ENCODE measurements at places on chromosomes 12 and 14.
A peak's percentile ranks its signal among the peaks of the same experiment; 100 is the strongest.

DNA sequence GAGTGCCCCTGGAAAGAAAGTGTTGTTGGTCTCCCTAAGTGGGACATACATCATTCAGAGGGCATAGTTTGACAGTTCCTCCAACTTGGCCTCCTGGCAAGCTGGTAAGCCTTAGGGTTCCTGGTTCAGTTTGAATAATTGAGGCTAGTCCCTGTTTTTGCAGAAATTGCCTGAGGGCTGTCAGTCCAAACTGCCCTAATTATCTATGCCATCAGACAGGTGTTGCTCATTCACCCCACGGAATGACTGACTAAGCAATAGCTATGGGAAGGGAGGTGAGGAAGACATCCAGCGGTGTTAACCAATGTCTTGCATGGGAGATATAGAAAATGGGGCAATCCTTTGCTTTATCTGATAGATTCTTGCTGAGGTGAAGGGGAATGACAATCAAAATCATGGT is 37.6 kb downstream of the SPTSSA start:
- DNase-seq: no peak

DNA sequence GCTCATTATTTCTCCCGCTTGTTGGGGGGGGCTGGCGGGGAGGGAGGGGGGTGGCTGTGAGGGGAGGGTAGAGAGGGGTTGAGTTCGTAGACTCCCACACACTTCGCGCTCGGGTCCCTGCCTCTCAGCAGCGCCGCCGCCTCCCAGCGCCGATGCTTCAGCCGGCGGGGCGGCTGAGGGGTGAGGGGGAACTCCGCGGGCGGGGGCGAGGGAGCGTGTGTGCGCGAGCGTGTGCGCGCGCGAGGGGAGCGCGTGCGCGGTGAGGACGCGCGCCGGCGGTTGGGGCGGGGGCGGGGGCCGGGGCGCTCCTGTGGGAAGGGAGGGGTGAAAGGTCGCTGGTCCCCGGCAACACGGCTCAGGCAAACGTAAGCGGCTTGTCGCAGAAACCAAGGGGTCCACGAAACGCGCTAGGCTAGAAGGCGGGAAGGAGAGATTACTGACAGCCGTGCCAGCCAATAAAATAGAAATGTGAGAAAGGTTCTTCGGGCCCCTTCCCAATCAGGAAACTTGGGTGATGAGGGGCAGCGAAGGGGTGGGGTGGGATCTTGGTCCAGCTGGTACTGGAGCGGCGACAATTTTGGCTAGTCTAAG is 343 bp upstream of the NOVA1 start:
- DNase-seq: no peak

GRCh38 chr14:103693515-103693914 is 21.7 kb downstream of the XRCC3 start:
- no peak for DNase-seq

DNA sequence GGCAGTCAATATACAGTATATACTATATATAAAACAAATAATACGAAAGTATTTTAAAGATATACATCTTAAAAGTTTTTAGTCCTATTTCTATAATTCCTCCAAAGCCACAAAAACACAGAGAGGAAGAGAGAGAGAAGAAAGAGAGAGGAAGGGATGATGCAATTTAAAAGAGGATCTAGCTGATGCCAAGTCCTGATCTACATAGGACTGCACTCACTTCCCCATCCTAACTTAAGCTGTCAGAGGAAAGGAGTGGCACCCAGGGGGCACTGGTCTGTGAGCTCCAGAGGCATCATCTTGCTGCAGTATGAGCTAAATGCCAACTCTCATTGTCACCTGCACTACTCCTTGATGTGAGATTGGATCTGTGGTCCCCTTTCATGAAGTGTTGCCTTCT is 95.8 kb downstream of the C12orf42 start:
- DNase-seq: no peak

DNA sequence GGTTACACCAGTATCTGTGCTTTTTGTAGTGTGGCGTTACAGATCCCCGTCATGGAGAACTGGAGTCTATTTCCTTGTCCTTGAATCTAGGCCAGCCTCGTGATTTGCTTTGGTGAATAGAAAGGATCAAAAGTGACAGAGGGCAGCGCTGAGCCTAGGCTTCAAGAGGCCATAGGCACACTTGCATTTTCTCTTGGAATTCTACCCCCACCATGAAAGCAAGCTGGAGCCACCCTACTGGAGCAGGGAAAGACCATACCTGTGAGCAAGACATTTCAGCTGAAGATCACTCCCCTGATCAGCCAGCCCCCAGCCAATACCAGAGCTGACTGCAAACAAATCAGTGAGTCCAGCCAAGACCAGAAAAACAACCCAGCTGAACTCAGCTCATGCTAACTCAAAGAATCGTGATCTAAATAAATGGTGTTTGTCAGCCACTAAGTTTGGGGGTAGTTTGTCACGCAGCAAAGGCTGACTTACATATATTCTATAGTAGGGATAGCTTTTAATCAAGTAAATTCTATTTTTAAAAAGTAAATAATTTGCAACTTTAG is 521.9 kb upstream of the TBX3 start:
- no peak for DNase-seq

DNA sequence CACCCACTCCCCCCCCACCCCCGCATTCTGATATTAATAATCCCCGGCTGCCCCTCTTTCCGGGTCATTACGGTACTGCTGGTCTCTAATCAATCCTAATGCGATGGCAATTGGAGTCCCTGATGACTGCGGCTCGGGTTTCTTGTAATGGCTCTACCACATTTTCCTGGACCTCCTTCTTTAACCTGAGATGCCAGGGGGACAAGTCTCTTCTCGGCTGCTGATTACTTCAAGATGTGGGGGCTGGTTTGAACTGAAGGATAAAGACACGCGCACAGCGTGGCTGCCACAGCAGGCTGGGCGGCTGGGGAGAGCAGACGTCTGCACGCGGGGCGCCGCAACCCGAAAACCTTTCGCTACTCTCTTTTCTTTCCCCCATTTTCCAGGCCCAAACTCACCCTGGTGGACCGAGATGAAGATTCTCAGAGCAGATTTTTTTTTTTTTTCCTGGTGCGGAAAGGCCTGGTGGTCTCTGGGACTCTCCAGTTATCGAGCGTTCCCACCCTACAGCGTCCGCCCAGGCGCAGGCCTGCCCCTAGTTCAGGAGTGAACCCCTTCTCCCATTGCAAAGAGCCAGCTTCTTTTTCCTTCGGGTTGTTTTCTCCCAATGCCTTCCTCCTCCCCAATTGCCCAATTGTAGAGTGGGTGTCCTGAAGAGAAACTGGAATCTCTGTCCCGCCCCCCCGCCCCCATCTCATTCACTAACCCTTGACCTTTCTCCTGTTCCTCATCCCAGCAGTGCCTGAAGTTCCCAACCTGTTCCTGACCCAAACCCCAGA is 6.0 kb upstream of the SIX1 start:
- no peak for DNase-seq

- DNase-seq: no peak
These were observed 46.9 kb upstream of the KCNA1 start for GRCh38 chr12:4862809-4863208.

GRCh38 chr12:114420944-114421335 is 15.0 kb upstream of the TBX5 start:
- DNase-seq: no peak

DNA sequence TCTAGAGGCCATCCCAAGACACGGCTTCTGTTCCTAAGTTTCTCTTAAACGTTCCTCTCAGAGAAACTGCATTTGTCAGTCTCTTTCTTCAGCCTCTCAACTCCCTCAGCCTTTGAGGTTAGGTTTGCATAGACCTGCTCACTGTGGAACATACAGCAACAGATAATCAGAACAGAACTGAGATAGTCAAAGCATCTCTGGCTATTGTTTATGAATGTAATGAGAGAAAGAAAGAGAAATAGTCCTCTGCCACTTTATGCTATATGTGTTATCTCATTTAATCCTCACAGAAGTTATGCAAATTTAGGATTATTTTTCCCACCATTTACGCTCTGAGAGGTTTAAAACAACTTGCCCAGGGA is 190.6 kb downstream of the PHLDA1 start:
- no peak for DNase-seq

DNA sequence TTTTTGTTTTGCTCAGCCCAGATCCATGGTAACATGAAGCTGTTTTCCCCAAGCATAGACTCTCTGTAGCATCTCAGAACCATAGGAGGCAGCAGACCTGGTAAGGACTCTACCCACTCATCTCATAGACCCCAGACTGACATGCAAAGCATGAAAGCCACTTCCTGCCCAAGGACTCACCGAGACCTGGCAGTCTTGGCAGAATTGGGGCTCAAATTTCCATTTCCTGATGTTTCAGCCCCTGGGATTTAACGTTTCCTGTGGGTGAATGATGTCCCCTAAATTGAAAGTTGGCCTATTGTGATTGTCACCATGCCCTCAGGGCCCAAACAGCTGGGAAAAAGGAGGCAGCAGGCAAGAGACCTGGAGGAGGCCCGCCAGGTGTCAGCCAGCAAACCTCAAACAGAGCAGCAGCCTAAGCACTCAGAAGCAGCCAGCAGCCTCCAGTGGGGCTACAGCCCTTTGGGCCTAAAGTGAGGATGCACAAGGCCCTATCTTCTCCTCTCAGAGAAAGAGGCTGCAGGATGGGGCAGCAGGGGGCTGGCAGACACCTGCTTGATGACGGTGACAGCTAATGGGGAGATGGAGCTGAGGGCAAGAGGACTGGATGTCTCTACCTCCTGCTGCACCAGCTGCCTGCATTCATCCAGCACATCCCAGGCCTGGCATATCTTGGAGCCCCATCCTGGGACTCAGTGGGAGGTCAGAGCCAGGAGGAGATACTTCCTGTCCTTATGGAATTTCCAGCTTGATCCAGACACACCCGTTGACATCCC is 8.5 kb downstream of the KRT85 start:
- no peak for DNase-seq

- DNase-seq: no peak
These were observed 22.1 kb downstream of the ACVR1B start for GRCh38 chr12:51973560-51973959.

GRCh38 chr12:103928682-103929045 is 1.5 kb upstream of the HSP90B1 start:
- peak; percentile 39 for DNase-seq

- DNase-seq: no peak
These were observed 51.8 kb downstream of the PRIMA1 start for GRCh38 chr14:93736378-93737014.

DNA sequence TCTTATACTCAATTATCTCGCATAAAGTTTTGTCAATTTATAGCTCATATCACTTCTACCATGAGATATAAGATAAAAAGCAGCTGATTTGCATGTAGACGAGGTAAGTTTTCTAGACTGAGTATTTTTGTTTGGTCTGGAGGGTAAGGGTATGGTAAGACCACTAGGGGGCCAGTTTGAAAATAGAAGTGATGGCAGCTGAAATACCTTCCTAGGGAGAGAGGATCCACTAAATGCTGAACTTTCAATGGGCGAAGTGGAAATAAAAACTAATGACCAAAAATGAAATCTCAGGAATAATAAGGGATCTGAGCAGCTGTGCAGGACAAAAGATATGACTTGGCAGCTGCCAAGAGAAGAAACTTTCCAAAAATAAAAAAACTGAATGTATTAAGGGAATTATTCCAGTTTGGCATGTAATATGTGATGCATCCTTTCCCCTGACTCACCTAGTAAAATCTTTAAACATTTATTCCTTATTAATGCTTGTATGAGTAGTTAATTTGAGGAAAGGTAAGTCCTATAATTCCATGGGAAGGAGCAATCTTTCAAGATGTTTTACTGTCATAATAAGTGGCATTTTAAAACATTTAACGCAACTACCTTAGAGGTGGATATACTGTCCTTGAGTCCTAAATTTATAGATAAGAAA is 754.5 kb downstream of the C12orf50 start:
- no peak for DNase-seq

Measured in effector CD8-positive, alpha-beta T cell (primary cell).